ENCODE measurements at places on chromosomes 6 and 20.

GRCh38 chr6:142187209-142187608 lies 40.1 kb downstream of the VTA1 start:
- DNase-seq: no peak

GRCh38 chr20:59205044-59205443 lies 41.4 kb downstream of the ZNF831 start:
- no peak for DNase-seq

GRCh38 chr20:973785-974194 lies 28.3 kb downstream of the RSPO4 start:
- DNase-seq: peak; percentile 42

DNA sequence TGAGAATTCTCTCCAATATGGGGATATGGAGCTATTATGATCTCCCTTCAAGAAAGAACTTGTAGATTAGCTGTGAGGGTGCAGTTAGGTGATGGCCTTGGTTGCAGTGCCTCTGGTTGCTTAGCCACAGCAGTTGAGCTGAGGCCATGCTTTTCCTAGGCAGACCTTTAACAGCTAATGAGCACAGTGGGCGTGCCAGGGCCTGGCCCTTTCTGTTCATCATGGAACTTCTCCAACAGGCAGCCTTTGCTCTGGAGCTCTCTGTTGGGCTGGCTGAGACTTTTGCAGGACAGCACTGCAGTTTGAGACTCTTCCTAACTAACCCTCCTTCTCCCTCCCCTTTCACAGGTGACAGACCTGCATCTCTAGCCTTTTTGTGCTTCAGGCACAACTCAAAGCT lies 39.7 kb upstream of the TMEM170B start:
- DNase-seq: no peak

- DNase-seq: no peak
These were observed 404.0 kb downstream of the SMOC2 start for GRCh38 chr6:168844821-168845609.

- no peak for DNase-seq
These were observed 242.3 kb downstream of the TMEM242 start for GRCh38 chr6:157080986-157081391.

DNA sequence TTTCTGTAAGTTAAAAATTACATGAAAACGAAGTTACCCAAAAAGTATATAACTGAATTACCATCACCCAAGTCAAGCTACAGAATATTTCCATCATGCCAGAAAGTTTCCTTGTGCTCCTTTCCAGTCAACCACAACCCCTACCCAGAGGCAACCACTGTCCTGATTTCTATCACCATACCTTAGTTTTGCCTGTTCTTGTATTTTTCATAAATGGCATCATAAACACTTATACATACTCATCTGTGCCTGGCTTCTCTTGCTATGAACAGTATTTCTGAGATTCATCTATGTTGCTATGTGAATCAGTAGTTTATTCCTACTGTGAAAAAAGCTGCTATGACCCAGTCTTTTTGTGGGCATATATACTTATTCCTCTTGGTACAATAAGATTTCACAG lies 7.4 kb downstream of the FKBP5 start:
- DNase-seq: no peak

DNA sequence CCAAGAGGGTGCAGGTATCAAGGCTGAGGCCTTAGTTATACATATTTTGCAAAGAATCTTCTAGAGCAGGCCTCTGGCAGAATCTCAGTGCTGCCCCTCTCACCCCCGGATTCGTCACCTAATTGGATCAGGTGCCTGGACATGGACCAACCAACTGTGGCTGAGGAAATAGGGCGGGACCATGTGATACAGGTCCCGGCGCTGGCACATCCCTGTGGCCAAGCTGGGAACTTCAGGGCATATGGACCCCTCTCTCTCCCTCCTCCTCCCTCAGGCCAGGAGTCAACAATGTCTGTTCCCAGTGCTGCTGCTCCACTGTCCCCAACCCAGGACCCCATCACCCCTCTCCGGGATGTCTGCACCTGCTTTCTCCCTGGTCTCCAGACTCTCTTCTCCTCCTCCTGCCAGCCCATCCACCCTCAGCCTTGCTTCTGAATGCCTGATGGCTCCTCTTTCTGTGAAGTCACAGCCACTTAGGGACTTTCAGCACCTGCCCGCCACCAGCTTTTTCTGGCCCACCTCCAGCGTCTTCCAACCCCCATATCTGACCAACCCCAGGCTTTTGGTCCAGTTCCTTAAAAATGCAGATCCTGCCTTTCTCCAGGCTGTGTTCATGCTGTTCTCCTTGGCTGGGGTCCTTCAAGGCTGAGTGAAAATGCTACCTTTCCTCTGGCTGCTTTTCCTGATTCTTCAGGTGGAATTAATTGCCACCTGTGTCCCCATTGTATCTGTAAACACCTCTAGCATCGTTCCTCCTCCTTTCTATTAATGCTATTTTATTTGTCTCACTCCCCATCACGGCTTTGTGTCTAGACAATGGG lies 19.0 kb upstream of the MLN start:
- DNase-seq: no peak

DNA sequence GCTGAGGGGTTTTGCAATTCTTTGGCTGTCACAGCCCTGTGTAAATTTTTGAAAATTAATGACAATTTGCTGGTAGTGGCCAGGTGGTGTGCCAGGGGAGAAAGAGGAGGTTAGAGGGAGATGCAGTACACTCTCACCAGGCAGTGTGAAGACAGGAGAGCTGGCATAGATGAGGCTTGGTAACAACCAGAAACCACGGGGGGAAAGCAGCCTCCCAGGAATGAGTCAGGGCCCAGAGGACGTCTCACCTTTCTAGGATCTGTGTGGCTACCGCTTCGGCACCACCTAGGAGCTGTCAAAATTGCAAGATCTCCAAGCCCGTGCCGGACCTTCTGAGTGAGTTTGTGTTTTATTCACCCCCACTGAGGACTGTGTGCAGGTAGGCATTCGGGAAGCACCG lies 171.4 kb downstream of the PACRG start:
- no peak for DNase-seq

GRCh38 chr6:21406316-21406715 lies 187.2 kb upstream of the SOX4 start:
- DNase-seq: no peak
